ENCODE measurements at places on chromosomes 13 and 19. TPM values are rescaled to one million over a fixed set of nuclear protein-coding genes. Genes with fewer than 3 reads are reported as not detected.

The SIGLEC10 gene
- 0.19 TPM for total RNA-seq

The CLC gene
- total RNA-seq: 4.7 TPM

The JAK3 gene
- total RNA-seq: 217 TPM

The TNFRSF19 gene
- not detected for total RNA-seq

The CHAF1A gene
- 61.6 TPM for total RNA-seq

The SIGLEC5 gene
- total RNA-seq: not detected

The ZNF154 gene
- total RNA-seq: 0.48 TPM

The ZSWIM4 gene
- 9.2 TPM for total RNA-seq

The SDHAF1 gene
- 18.9 TPM for total RNA-seq

The DAZAP1 gene
- total RNA-seq: 242 TPM

The SMAD9 gene
- not detected for total RNA-seq

The SBSN gene
- 0.10 TPM for total RNA-seq

DNA sequence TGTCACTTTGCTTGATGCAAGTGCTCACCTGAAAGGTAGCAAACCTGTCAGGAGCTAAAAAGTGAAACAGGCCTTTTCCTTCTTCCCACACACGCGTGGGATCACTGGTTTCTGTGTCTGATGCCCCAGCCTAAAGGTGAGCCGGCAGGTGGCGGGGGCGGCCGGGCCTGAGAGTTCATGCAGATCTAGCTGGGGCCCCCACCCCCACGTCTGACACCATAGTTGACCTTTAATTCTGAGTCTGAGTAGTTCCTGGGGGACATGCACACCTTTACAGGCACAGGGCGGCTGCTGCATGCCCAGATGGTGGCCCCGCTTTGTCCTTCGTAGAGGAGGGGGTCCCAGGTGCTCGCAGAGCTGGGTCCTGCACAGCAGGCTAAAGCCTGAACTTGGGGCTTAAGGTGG is 345.3 kb downstream of the TEX29 start:
- H3K4me1 ChIP-seq: no peaks in the 10 kb centered on the region
- H3K4me3 ChIP-seq: no peak overlapping the region
- H3K27me3 ChIP-seq: peaks cover 4% of the 10 kb centered on the region
- no peaks in the 10 kb centered on the region for H3K36me3 ChIP-seq
- no peak overlapping the region for H3K27ac ChIP-seq
- DNase-seq: no peak

- no peaks in the 10 kb centered on the region for H3K36me3 ChIP-seq
- no peak overlapping the region for H3K27ac ChIP-seq
- H3K27me3 ChIP-seq: no peaks in the 10 kb centered on the region
Observed at GRCh38 chr13:83714236-83714635, 168.0 kb downstream of the SLITRK1 start.

- DNase-seq: no peak
- H3K36me3 ChIP-seq: no peaks in the 10 kb centered on the region
- peaks cover 18% of the 10 kb centered on the region for H3K27me3 ChIP-seq
- H3K4me3 ChIP-seq: no peak overlapping the region
- H3K4me1 ChIP-seq: peaks cover 9% of the 10 kb centered on the region
Observed at GRCh38 chr13:25806264-25806974, 245.4 kb downstream of the SHISA2 start.

- no peaks in the 10 kb centered on the region for H3K27me3 ChIP-seq
- DNase-seq: no peak
- H3K27ac ChIP-seq: no peak overlapping the region
- peaks cover 17% of the 10 kb centered on the region for H3K4me1 ChIP-seq
- peaks cover under 1% of the 10 kb centered on the region for H3K36me3 ChIP-seq
- H3K4me3 ChIP-seq: no peak overlapping the region
Observed at GRCh38 chr13:75329097-75329496, 152.9 kb downstream of the TBC1D4 start.

- peaks cover 7% of the 10 kb centered on the region for H3K27me3 ChIP-seq
- peaks cover 7% of the 10 kb centered on the region for H3K4me1 ChIP-seq
- H3K27ac ChIP-seq: no peak overlapping the region
- H3K4me3 ChIP-seq: no peak overlapping the region
Observed at GRCh38 chr13:46102255-46102605, 2.6 kb downstream of the CPB2 start.

GRCh38 chr19:17279436-17279835 is 2.3 kb upstream of the ANKLE1 start:
- DNase-seq: no peak
- H3K36me3 ChIP-seq: peaks cover 18% of the 10 kb centered on the region
- H3K4me1 ChIP-seq: peaks cover 3% of the 10 kb centered on the region
- H3K27me3 ChIP-seq: no peaks in the 10 kb centered on the region
- no peak overlapping the region for H3K27ac ChIP-seq
- no peak overlapping the region for H3K4me3 ChIP-seq

DNA sequence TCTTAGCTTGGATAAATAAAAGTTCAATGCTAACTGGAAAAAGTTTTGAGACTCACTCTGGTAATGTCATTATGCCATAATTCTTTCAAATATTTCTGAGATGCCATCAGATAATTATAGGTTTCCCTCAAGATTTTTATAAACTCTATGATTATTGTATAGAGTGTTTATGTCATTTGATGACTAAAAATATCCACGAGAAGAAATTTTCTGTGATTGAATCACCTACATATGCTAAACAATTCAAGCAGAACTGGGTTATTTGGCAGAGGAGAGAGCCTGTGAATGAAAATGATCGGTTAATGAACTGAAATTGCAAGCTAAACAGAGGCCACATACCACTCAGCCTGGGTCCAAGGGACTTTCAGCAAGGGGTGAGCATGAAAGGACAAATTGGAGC is 92.6 kb upstream of the TSC22D1 start:
- no peak overlapping the region for H3K4me3 ChIP-seq
- H3K27ac ChIP-seq: no peak overlapping the region
- no peaks in the 10 kb centered on the region for H3K36me3 ChIP-seq
- H3K4me1 ChIP-seq: no peaks in the 10 kb centered on the region
- H3K27me3 ChIP-seq: peaks cover 3% of the 10 kb centered on the region
- DNase-seq: no peak

- H3K4me3 ChIP-seq: no peak overlapping the region
- H3K27ac ChIP-seq: no peak overlapping the region
- DNase-seq: no peak
- no peaks in the 10 kb centered on the region for H3K36me3 ChIP-seq
- H3K27me3 ChIP-seq: peaks cover 7% of the 10 kb centered on the region
Observed at GRCh38 chr13:72570019-72570418, 157.4 kb downstream of the MZT1 start.

DNA sequence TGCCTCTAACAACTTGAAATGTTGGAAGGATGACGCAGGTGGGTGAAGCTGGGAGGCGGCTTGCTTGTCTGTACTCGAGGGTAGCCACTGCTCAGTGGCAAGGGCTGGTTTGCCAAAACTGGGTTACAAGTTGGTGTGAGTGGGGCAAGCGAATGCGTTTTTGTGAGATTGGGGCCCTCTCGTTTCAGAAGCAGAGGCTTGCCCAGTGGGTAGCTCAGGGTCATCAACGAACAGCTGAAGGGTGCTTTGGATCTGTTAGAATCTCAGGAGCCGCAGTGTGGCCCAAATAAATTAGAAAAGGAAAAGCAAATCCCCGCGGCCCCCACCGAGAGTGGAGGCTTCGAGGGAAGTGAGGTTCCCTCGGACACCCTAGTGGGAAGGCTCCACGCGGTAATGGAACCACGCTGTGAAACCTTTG is 7.3 kb downstream of the ATP4B start:
- no peak for DNase-seq
- H3K27me3 ChIP-seq: no peaks in the 10 kb centered on the region
- no peak overlapping the region for H3K4me3 ChIP-seq

- DNase-seq: no peak
- no peak within 1 kb of the TSS for H3K4me3 ChIP-seq
- H3K36me3 ChIP-seq: no peaks in the 10 kb centered on the region
- peaks cover 35% of the 10 kb centered on the region for H3K27me3 ChIP-seq
- H3K27ac ChIP-seq: no peak within 1 kb of the TSS
- no peaks in the 10 kb centered on the region for H3K4me1 ChIP-seq
Observed at GRCh38 chr19:51001515-51001914, at the start of gene KLK8. Gene KLK8, minus strand, starts transcription at chr19:51001604. Its CDS starts 437 bp downstream, at chr19:51001167.

DNA sequence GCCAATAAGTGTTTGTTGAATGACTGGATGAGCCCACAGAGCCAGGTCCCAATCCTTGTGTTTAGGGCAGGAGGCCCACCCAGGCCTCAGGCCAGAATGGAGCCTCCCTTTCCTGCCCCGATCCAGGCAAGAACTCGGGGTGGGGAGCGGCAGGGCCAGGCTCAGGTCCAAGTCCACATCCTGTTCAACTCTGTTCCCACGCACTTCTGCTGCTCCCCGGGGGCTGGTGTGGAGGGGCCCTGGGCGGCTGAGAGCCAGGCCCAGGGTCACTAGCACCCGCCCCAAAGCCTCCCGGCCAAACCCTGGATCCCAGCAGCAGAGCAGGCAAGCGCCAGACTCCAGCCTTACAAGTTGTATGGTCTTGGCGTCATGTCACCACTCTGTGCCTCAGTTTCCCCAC is 8.0 kb downstream of the ANGPTL8 start:
- H3K27me3 ChIP-seq: peaks cover 8% of the 10 kb centered on the region
- no peak overlapping the region for H3K4me3 ChIP-seq
- no peaks in the 10 kb centered on the region for H3K36me3 ChIP-seq
- no peak for DNase-seq
- no peak overlapping the region for H3K27ac ChIP-seq
- peaks cover 8% of the 10 kb centered on the region for H3K4me1 ChIP-seq

DNA sequence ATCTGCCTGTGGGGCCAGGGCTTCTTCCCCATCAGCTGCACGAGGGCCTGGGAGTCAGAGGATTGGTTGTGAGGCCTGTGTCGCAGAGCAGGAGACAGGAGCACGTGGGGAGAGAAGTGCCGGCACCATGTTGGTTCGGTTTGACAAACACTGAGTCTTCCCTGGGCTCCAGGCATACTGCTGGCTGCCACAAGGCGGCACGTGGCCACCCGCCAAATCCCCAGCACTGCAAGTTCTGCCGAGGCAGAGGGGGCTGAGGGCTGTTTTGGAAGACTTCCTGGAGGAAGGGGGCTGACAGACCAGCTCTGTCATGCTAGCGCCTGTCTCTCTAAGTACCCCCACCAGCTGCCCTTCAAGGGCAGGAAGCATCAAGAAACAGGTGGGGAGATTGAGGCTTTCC is 9.5 kb downstream of the SHANK1 start:
- DNase-seq: no peak
- no peak overlapping the region for H3K27ac ChIP-seq
- H3K4me3 ChIP-seq: no peak overlapping the region
- H3K4me1 ChIP-seq: no peaks in the 10 kb centered on the region
- no peaks in the 10 kb centered on the region for H3K36me3 ChIP-seq

DNA sequence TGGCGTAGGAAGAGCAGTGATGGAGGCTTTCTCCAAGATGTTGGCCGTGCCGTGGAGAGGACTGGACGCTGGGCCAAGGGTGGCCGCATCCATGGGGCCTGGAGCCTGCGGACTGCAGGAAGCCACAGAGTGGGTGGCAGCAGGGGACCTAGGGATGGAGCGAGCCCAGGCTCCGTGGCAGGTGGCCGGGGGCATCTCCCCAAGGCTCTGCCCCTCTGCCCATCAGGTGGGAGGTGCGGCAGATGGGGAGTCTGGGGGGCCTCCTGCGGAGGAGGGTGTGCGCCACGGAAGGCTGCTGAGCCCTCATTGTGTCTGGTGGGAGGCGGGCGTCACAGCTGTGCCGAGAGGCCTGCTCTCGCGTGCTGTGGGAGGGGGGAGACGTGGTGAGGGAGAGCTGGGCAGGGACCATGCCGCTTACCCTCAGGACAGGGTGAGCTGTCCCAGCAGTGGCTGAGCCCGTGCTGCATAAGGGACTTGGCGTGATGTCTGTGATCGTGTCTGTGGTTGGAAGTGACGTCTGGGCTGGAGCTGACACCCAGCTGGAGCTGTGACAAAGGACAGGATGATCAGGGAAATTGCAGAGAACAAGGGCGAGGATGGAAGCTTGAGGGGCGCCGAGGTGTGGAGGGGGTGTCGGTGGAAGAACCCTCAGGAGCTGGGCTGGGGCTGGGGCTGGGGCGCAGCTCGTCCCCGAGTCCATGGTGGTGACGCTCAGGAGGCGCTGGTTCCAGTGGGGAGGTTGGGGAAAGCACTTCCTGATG is 13.4 kb downstream of the MCF2L start:
- H3K36me3 ChIP-seq: peaks cover under 1% of the 10 kb centered on the region
- no peak overlapping the region for H3K4me3 ChIP-seq
- H3K27me3 ChIP-seq: no peaks in the 10 kb centered on the region
- H3K4me1 ChIP-seq: no peaks in the 10 kb centered on the region

DNA sequence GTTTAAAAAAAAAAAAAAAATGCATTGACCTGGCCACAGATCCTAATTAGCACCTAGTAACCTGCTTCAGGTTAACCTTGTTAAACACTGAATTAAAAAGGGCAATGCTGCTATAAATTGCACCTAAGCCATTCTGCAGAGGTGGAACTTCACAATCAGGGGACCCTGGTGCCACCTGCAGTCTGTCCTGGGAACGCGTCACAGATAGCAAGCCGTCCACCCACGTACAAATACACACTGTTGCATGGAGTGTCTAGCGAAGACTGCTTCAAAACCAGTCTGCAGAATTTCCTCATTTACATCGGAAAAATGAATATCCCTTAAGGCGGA is 169.3 kb downstream of the COL4A1 start:
- peak overlapping the region; percentile 65 for H3K4me3 ChIP-seq
- no peaks in the 10 kb centered on the region for H3K36me3 ChIP-seq
- peak overlapping the region; percentile 71 for H3K27ac ChIP-seq
- peaks cover 10% of the 10 kb centered on the region for H3K4me1 ChIP-seq
- DNase-seq: peak; percentile 45

Measured in activated CD4-positive, alpha-beta memory T cell treated with anti-CD3 and anti-CD28 coated beads for 36 hours (primary cell).